ENCODE measurements at places on chromosomes 7 and 10.

GRCh38 chr7:5284304-5285281, 1.9 kb downstream of the SLC29A4 start:
- DNase-seq: no peak

DNA sequence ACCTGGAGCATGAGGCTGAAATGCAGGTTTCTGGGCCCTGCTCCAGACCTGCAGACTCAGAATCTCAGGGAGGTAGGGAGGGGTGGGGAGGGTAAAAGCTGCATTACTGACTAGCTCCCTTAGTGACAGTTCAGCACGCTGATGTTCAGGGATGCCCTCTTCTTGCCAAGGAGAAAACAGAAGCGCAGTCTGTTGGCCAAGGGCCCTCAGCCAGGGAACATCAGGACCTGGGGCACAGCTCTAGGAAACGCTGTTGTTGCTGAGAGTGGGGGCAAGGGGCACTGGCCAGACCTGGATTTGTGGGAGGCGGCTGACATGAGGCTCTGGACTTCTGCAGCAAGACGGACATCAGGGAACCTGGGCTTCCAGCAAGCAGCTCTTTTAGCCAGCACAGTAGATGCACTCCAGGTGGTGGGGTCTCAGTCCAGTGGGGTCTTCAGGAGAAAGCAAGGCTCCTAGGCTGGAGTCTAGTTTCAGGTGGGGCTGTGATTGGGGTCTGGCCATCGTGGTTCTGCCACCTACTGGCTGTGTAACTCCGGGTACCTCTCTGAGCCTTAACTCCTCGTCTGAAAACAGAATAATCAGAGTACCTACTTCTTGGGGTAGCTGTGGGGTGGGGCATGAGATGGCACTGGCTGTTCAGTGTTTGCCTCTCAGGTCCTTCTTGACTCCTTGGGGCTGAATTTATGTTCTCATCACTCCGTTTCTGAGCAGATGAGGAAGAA, 72.9 kb upstream of the PRLHR start:
- DNase-seq: no peak

- DNase-seq: no peak
These were observed 203.1 kb upstream of the PTN start for GRCh38 chr7:137546671-137547070.

DNA sequence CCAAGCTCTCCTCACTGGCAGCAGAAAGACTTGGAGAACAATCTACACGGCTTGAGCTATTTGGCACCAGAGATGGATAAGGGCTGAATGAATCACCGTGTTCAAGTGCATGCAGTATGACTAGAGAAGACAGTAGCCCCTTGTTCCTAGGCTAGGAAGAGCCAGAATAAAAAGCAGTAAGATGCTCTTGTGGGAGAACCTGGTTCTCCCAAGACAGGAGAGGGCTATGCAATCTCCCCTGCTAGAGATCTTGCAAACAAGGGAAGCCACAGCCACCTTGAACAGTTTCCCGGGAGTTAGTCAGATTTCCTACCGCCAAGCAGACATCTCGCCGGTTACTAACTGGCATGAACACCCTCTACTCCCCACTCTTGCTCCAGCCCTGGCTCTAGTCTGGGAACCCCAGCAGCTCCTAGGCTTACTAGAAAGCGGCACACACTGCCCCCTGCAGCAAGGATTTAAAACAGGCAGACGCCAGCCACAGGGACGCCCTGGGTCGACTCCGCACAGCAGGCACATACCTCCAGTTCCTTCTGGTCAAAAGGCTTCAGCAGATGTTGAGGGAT, 107.3 kb downstream of the SMURF1 start:
- DNase-seq: peak; percentile 86

- no peak for DNase-seq
These were observed 2.1 kb downstream of the SCD start for GRCh38 chr10:100349087-100349486.

GRCh38 chr10:128470321-128470965, 344.2 kb upstream of the MKI67 start:
- DNase-seq: no peak

DNA sequence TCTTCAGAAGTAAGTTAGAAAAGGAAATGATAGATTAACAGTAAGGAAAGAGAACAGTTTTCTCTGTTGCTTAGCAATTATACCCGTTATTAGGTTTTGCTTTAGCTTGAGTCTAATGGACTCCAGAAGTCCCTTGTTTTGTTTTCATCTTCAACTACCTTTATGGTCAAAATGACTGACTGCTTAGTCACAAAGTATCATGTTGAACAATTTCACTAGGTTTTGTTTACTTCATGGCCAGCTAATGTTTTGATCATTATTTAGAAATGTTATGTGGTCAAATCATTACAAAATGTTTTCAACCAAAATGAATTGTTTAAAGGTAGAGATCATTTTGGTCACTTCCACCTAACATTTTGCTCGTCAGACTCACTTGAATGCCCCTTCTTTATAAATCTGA, 1.9 kb downstream of the UBN2 start:
- no peak for DNase-seq

- DNase-seq: no peak
These were observed 456.0 kb downstream of the SDK1 start for GRCh38 chr7:3757059-3757458.

DNA sequence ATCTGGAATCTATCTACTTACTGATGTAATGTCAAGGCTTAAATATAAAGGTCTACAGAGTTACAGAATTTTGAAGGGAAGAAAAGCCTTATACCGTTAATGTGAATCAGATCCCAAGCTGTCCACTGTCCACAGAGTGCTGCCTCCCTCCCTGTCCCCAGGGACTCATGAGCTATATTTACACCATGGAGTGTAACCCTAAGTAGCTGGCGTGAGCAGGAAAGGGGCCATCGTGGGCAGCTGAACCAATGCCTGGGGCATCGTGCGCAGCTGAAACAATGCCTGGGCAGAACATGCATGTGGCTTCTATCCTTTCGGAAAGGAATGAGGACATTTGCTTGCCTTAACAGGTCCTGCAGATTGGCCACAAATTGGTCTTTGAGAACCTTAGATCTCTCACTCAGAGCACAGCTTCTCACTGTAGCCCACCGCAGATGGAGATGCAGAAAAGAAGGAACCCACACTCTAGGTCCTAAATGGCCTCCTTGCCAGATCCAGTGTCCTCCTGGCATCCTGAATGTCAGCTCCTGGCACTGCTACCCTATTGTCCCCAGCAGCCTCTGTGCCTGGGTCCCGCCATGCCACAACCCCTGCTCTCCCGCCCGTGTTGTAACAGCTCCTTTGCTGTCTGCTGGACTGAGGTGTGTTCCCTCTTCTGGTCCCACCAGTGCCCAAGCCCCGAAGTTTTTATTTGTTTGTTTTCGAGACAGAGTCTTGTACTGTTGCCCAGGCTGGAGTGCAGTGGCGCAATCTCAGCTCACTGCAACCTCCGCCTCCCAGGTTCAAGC, 30.3 kb downstream of the CCDC3 start:
- peak; percentile 36 for DNase-seq

GRCh38 chr10:7170626-7171322, 240.1 kb downstream of the SFMBT2 start:
- no peak for DNase-seq

GRCh38 chr10:54063514-54063913, 737.5 kb downstream of the PCDH15 start:
- no peak for DNase-seq

- no peak for DNase-seq
These were observed 34.3 kb downstream of the INPP5A start for GRCh38 chr10:132571650-132572544.

- DNase-seq: no peak
These were observed 147.9 kb upstream of the FAM20C start for GRCh38 chr7:44541-44896.
